ENCODE measurements at places on chromosomes 3 and 15.

GRCh38 chr15:29091666-29092065, 178.0 kb downstream of the NSMCE3 start:
- no peaks in the 10 kb centered on the region for H3K36me3 ChIP-seq
- no peaks in the 10 kb centered on the region for H3K4me1 ChIP-seq
- no peaks in the 10 kb centered on the region for H3K27me3 ChIP-seq
- no peak overlapping the region for H3K4me3 ChIP-seq
- H3K27ac ChIP-seq = no peak overlapping the region

- no peak overlapping the region for H3K4me3 ChIP-seq
- peaks cover 100% of the 10 kb centered on the region for H3K36me3 ChIP-seq
- no peaks in the 10 kb centered on the region for H3K4me1 ChIP-seq
Measured at GRCh38 chr3:139361276-139361675, 17.5 kb downstream of the MRPS22 start.

DNA sequence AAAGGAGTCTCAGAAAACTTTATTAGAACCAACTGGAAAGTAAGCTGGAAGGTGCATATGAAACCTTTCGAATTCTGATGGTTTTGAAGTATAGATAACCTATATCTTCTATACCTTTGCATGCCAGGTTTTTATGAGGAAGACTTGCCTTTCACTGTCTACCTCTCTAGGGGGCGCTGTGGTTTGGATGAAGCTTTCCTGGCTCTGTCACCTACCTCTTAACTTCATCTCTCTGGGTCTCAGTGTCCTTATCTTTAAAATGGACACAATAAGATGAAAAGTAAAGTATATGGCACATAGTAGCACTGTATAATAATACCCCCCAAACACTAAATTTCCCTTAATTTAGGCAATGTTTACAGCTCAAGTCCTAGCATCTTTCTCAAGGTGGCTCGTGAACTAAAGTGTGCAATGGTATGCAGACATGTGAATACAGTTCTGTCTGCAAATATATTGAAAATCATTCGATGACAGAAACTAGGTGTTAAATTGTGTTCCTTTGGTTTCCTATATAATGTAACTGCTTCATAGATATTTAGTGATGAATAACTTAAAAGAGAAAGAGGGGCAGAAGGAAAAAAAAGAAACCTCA, 314.3 kb downstream of the CHST2 start:
- H3K27ac ChIP-seq = no peak overlapping the region
- no peaks in the 10 kb centered on the region for H3K36me3 ChIP-seq
- H3K4me1 ChIP-seq = no peaks in the 10 kb centered on the region
- DNase-seq = no peak
- H3K4me3 ChIP-seq = no peak overlapping the region
- H3K27me3 ChIP-seq = no peaks in the 10 kb centered on the region

DNA sequence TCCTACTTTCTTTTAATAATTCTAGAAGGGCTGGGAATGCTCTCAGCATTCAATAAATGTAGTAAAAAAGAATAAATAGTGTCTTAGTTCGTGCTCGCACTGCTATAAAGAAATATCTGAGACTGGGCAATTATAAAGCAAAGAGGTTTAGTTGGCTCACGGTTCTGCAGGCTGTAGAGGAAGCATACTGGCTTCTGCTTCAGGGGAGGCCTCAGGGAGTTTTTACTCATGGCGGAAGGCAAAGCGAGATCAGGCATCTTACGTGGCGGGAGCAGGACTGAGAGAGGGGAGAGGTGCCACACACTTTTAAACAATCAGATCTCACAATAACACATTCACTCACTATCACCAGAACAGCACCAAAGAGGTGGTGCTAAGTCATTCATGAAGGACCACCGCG, 103.0 kb upstream of the UBE2E2 start:
- no peaks in the 10 kb centered on the region for H3K4me1 ChIP-seq
- H3K4me3 ChIP-seq = no peak overlapping the region
- no peaks in the 10 kb centered on the region for H3K27me3 ChIP-seq
- no peak for DNase-seq
